ENCODE measurements at places on chromosomes 3 and 15.

GRCh38 chr3:4956738-4957137 lies 22.5 kb upstream of the BHLHE40 start:
- DNase-seq: no peak

- no peak for DNase-seq
These were observed 7.2 kb upstream of the MFGE8 start for GRCh38 chr15:88920186-88920891.

GRCh38 chr3:94937980-94938379 lies 875.1 kb downstream of the NSUN3 start:
- DNase-seq: no peak

DNA sequence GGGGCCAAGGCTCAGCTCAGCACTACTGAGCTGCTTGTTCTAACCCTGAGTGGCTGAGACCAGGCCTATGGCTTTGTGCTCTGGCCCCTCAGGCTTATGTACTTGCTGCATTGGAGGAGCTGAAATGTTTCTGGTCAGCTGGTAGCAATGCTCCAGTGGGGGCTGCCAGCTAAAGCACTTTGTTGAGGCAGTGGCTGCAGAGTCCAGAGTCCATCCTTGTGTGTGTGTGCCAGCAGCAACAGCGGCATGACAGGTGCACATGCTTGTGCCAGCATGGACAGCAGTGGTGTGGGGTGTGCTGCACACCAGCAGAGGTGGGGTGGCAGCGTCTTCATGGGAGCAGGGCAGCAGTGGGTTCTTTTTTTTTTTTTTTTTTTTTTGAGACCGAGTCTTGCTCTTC lies 169.1 kb downstream of the VPS8 start:
- no peak for DNase-seq

DNA sequence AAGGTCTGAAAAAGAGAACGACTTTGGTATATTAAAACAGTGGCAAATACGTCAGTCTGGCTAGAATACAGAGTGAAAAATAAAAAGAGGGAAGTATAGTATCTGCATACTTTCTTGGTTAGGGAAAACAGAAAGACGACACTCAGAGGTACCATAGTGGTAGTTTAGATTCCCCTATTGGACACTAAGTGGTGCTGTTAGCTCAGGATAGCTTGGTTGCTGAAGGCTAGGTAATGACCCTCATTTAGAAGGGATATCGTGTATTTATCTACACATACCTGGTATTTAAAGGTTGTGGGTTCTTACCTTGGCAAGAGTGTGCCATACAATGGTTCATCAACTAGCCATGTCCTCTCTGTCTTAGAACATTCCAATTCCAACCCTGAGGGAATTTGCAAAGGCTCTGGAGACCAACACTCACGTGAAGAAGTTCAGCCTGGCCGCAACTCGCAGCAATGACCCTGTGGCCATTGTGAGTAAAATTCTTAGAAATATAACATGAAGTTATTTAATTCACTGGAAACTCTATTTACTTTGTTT lies 31.0 kb downstream of the TMOD2 start:
- DNase-seq: no peak

DNA sequence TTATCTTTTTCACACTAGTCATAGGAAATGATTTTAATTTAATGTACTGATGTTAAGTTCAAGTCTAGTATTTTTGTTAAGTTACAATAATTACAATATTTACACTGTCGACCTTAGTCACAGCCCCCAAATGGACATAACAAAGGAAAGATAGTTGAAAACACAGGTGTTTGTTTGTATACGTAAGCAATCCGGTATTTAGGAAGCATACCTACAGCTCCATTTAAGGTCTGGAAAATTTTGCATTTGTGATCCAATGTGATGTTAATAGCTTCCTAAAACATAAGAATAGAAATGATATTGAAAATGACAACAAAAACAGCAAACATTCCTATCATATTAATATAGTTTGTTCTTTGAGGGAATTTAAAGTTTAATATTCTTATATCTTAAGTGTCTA lies 56.9 kb downstream of the PLOD2 start:
- no peak for DNase-seq

DNA sequence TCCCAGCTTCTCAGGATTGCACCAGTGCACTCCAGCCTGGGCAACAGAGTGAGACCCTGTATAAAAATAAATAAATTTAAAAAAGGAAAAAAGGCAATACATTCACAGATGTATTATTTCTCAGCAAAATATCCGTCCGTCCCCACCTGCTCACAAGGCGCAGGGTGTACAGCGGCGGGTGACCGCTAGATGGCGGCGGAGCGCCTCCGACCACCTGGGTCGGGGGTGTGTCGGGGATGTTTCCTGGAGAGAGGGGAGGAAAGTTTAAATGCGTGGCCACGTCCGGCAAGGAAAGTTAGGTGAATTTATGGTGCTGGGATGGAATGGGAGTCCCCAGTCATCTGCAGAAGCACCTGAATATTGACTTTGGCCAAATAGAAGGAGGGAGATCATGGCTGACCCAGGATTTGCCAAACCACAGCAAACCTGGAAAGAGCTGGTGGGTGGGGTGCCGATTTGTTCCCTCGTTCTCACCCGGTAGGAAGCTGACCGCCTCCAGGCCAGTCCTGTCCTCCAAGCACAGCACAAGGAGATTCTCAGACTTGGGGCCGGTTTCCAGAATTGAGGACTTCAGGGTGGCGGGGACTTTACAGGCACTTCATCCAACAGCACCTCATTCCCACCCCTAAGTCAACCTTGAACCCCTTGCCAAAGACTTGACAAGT lies 88.3 kb downstream of the TMEM266 start:
- peak; percentile 41 for DNase-seq

GRCh38 chr3:193868590-193868989 lies 267.4 kb upstream of the HES1 start:
- no peak for DNase-seq

- peak; percentile 60 for DNase-seq
These were observed 24.7 kb downstream of the GPR15 start for GRCh38 chr3:98556164-98557130.

- DNase-seq: no peak
These were observed 715.5 kb downstream of the GBE1 start for GRCh38 chr3:81045976-81046375.

DNA sequence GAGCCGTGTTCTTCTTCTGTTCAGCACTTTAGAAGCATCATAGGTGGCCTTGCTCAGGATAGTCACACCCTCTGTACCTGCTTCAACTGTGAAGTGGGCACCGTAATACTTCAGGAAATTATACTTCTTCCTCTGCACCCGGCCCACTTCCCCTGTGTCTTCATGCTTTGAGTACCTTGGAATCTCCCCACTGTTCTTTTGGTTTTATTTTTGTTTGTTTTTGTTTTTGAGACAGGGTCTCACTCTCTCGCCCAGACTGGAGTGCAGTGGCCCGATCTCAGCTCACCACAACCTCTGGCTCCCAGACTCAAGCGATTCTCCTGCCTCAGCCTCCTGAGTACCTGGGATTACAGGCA lies 1.7 kb downstream of the P2RY14 start:
- DNase-seq: peak; percentile 9

DNA sequence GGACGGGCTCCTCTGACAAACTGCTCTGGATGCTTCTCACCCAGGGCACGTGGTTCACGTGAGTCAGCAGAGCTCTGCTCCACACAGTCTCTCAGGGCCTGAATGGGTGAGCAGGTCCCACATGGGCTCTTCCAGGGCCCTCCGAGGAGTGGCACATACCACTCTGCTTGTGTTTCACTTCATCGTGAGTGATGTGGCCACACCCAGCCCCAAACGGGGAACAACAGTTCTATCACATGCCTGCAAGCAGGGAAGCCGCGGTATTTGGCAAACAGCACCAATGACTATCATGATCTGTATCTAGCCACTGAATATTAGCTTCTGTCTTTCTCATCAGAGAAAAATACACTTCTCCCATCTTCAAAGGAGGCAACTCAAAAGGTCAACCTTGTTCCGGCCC lies 352.8 kb downstream of the GABRG3 start:
- DNase-seq: no peak

- no peak for DNase-seq
These were observed 141.9 kb downstream of the TPRA1 start for GRCh38 chr3:127448671-127449070.

DNA sequence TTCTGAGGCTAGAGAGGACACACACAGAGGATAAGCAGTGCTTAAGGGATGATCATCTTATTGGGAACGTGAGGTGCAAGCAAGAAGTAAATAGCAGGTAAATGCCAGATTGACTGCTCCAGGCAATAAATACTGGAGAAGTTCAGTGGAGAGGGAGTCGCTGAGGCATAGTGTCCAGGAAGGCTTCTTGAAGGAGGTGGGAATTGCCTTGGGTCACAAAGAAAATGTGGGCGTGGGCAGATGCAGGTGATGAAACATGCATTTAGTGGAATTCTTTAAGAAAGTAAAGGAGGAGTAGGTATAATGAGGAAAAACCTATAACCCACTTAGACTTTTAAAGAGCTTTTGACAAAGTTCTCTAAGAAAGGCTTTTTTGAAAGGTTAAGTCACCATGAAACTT lies 7.4 kb upstream of the SEMA5B start:
- DNase-seq: no peak

DNA sequence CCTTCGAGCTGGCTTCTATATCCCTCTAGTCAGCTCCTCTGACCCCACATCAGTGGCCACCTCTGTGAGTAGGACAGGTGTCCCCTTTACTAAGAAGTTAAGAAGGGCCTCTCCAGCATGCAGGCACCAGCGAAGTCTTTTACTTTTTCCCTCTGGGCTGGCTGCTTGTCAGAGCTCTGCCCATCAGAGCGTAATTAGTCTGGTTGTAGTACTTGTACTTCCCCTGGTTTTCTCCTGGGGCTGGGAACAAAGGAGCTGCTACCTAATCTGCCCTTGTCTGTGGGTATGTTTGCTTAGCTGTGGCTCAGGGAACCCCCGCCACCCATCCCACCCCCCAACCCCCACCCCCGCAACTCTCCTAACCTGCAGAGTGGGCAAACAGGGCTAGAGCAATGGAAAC lies 27.4 kb upstream of the ALPK3 start:
- no peak for DNase-seq

DNA sequence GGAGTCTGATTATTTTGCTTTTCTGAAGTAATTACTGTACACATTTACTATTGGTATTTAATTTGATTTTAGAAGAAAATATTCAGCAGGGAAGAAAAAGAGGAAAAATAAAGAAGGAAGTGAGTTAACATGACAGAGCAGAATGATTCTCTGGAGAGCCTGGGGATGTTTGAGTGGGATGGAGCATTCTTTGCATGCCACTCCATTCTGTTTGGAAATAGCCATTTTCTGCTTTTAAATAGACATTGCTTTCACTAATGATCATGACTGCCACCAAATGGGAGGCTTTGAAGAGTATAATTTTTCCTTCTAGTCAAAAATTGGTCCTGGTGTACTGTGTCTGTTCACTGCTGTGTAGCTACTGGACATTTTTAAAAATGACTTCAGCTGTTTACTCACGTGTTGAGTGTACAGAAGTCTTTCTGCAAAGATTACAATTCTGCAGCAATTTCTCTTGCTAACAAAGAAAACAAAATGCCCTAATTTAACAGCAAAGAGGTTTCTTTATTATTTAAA lies 196.1 kb downstream of the RYR3 start:
- DNase-seq: no peak

- no peak for DNase-seq
These were observed 104.0 kb upstream of the ATP10A start for GRCh38 chr15:25967116-25967515.

DNA sequence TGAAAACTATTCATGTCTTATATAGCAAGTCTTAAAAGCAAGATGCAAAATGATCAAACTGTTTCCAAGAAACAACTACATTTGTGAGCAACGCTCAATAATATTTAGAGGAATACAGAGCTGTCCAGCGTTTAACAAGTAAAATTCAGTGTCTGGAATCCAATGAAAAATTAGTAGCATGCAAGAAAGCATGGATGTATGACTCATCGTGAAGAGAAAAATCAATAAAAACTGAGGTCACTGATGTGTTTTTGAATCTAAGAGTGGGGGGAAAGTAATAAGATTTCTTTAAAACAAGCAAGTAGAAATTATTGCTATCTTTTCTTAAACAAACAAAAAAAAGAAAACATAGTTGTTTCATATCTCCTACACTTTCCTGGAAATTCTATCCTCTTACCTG lies 600.3 kb upstream of the GOLIM4 start:
- DNase-seq: no peak

DNA sequence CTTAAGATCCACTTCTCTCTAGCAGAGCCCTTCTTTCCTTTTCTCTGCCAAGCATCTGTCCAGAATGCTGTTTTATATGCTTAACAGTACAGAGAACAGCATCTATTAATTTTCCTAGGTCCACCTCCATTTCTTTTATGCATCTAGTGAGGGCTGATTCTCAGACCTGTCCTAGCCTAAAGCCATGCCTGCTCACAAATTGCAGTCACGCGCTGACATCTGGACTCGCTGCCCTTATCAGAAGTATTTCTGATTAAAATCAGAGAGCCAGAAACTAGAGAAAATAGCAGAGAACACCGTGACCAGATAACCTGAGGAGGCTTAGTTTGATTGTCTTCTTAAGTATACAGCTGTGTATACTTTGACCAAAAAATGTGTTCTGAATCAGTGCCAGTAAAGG lies 1.9 kb downstream of the C3orf20 start:
- no peak for DNase-seq

DNA sequence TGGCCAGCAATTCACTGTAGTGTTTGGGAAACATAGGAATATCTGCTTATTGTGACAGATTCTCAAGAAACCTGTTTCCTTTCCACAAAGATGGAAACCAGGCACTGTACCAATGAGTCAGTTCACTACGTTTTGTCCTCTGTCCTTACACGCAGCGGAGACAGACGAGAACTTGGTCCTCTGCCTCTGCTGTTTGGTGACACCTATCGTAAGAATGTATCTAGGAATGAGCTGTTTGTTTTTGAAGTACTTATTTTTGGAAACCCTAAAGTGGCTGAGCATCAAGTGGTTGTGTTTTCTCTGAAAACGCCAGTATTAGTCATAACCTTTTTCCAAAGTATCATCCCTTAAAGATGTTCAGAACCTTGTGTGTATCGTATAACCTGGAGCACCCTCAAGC lies 93.0 kb downstream of the PGPEP1L start:
- no peak for DNase-seq

DNA sequence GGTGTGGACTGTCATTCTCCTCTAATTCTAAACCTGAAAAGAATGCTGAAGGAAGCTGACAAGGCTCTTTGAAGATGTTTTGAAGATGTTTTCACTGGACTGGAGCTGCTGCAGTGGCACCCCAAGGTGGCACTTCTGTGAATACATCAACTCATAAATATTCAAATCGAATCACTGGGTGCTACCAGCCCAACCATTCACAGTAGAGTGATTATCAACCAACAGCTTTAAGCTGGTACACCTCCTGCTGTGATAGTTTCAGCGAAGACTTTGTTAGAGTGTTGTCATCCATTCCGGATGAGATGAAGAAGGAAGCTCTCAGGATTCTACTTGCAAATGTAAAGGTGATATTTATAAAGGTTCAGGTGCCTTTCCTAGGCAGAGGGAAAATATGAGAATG lies 106.6 kb downstream of the LSAMP start:
- DNase-seq: no peak

DNA sequence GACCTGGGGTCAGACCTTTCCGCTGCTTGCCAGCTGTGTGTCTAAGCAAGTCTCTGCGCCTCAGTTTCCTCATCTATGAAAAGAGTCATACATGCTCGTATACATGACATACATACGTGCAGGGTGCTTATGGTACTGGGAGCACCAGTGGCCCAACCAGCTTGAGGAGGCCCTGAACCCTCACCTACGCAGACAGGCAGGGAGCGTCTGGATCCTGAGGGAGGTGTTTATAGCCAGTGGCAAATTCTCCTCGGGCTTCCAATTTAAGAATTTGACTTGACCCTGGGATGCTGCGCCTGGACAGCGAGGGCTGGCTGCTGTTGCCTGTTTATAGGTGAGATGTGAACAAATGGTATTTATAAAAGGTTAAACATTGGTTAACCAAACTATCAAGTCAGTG lies 17.7 kb upstream of the FGD5 start:
- DNase-seq: no peak

GRCh38 chr3:146830231-146830630 lies 225.1 kb upstream of the PLSCR5 start:
- no peak for DNase-seq

Measured in activated T-helper 9 cell treated with anti-CD3 and anti-CD28 coated beads, Interleukin-2, amount 50 U/mL, for 16 hours (primary cell).